ENCODE measurements at places on chromosomes 3 and 15.

DNA sequence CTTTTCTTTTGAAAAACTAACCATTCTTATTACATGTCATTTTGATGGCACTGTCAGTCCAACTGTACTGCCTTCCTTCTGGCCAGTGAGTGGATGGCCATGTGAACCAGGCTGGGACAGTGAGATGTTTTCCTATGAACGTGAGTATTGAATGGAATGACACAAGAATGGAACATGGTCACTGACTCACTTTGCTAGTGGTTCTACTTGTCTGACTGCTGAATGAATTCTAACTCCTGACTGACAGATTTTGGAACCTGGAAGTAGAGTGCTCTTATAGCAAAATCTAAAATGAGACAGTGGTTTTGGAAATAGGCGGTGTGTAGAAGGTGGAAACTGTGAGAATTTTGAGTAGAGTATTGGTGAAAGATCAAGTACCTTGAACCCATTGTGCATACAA, 606.9 kb upstream of the KCNMB2 start:
- DNase-seq, result no peak

DNA sequence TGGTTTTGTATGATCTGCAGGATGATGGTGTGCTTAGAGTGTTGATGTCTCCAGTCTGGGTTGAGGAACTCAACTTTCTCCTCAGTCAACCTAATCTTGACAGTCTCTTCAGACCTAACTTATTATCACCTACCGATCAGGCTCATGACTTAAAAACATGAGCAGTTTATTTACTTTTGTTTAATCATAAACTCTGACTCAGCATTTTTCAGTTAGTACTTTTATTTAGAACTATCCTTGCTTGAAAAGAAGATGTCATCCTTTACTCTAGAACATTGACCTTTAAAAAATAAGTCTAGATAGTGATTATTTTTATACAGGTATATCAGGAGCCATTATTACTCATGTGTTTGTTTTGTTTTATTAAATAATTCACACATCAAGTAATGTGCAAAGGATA, 414.8 kb downstream of the AGBL1 start:
- DNase-seq, result no peak

DNA sequence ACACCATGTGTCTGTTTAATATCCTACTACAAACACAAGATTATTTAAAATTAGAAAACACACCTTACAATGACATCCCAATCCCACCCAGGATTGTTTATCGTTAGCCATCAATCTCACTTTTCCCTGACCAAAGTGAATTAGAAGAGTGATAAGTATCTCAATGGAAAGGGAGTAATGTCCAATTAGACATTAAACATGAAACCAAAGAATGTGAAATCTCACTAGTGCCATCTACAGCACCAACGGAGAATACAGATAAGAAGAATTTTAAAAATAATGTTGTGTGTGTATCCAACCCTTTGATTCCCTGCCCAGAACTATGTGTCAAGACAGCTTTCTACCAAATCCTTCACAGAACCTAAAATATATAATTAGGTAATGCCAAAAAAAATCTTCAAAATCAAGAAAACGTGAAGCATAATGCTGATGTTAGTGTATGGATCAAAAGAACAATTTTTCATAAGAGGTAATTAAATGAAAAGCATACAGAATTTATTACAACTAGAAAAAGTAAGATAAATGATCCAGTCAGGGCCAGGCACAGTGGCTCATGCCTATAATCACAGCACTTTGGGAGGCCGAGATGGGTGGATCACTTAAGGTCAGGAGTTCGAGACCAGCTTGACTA, 64.2 kb downstream of the SCAPER start:
- DNase-seq, result peak; percentile 24

GRCh38 chr3:181696626-181697230, 15.0 kb upstream of the SOX2 start:
- no peak for DNase-seq

- no peak for DNase-seq
These were observed 29.1 kb upstream of the SRGAP3 start for GRCh38 chr3:9278498-9278897.

DNA sequence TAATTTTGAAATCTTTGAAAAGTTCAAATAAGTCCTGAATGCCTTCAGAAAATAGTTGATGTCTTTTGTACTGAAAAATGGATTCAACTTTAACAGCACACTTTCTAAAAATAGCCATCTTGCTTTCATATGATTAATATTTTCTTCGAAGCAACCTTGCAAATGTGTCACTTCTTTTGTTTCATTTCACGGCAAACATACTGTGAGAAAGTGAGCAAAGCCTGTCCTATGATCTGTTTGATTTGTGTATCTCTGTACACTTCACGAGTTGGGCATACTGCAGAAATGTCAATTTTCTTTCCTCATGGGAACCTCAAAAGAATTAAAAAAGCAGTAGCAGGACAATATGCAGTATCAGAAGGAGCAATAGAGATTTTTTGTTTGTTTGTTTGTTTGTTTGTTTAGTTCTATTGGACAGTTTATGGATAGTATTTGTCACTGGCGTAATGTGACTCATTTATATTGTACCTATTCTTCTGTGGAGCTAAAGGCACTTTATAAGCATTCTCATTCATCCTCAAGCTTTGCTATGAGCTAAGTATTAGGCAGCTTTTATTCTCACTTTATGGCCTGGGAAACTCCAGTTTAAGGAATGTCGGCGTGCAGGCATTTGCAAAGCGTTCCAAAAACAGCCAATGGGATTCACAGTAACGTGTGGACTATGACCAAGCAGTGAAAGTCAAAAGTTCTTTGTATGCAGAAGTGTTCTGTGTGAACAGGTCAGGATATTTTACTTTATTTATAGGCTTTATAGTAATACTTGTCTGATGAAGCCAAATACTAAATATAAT, 572.0 kb downstream of the NAALADL2 start:
- no peak for DNase-seq

GRCh38 chr15:63968700-63969099, 77.6 kb downstream of the DAPK2 start:
- DNase-seq, result no peak

DNA sequence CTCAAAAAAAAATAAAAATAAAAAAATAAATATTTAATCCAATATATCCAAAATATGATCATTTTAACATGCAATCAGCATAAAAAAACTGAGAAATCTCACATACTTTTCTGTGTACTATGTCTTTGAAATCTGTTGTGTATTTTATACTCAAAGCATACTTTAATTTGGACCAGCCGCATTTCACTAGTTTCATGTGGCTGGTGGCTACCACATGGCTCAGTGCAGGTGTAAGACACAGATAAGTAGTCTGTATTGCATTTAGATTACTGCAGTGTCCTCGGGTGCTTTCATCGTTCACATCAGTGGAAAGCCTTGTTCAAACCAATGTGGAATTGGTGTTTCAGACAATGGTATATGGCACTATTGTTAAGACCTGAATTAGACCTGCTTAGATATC, 11.0 kb downstream of the CRTC3 start:
- DNase-seq, result no peak

- DNase-seq, result no peak
These were observed 65.7 kb upstream of the CMTM7 start for GRCh38 chr3:32325927-32326326.

DNA sequence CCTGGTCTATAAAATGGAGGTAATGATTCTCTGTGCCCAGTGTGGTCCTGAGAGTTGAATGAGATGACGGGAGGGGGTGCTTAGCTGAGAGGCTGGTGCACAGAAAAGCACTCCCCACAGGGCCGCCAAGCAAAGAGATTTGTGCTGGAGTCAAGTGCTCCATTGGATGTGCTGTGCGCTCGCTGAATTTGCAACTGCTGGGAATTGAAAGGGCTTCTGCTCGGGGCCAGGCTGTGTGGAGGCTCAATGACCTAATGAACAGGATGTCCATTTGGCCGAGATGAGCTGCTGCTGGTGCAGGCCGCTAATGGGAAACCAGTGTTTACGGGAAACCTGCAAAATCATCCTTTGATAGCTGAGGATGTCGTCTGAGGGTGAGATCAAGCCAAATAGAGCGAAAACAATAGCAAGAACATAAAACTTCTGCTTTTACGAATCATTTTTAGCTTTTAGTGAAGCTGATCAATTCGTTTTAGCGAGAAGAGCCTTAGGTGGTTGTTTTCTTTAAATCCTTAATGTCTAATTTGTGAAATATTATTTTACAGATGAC, 211.7 kb downstream of the GABRG3 start:
- no peak for DNase-seq

GRCh38 chr3:62987721-62988120, 112.5 kb upstream of the CADPS start:
- no peak for DNase-seq

- DNase-seq, result no peak
These were observed 79.4 kb downstream of the COL6A5 start for GRCh38 chr3:130424837-130425236.

GRCh38 chr3:106819440-106819839, 557.8 kb upstream of the CCDC54 start:
- DNase-seq, result no peak

GRCh38 chr3:132241776-132242514, 75.3 kb upstream of the ACP3 start:
- no peak for DNase-seq

DNA sequence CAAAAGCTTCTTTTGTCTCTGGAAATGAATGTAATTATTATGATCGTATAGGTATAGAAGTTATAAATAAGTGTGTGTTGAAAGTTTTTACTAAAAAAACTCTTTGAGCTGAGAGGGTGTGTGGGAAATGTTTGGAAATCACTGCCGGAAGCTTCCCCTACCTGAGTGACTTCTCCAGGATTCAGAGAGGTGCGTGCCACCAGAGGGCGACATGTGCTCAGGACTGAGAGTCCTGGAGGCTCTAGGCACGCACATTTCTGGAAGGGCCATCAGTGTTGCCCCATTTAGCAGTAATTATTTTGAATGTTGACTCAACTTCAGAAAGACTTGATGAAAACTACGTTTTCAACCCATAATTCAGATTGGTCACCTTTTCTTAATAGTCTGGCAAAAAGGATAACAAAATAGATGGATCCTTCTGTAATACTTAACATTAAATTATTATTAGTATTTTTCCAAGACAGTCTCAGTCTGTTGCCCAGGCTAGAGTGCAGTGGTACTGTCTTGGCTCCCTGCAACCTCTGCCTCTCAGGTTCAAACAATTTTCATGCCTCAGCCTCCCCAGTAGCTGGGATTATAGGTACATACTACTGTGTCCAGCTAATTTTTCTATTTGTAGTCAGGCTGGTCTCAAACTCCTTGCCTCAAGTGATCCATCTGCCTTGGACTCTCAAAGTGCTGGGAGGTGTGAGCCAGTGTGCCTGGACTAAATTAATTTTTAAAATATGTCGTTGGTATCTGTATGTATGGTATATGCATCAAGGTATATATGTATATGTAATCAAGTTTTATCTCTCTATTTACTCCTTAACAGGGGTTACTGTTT, 34.5 kb downstream of the GPR171 start:
- DNase-seq, result peak; percentile 18

- no peak for DNase-seq
These were observed 1.3 kb downstream of the GREM1 start for GRCh38 chr15:32718821-32719716.

DNA sequence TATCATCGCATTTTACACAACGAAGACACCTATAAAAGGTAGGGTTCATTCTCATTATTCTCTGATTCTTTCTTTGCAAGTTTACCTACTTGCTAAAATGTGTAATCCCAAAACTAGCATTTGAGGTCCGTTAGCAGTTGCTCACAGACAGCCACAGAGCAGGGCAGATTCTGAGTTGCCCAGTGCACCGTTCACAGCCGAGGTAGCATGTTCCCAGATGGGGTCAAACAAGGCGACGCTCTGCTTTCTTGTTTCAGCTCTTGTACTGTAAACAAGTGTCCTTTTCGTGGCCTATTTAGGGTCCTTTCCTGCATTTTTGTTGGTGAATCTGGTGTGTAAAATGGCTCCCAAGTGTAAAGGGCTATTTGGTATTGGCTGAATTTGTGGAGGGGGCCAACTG, 3.1 kb downstream of the PPP1R2 start:
- DNase-seq, result no peak

- no peak for DNase-seq
These were observed 45.1 kb downstream of the TNIK start for GRCh38 chr3:171415070-171415469.

DNA sequence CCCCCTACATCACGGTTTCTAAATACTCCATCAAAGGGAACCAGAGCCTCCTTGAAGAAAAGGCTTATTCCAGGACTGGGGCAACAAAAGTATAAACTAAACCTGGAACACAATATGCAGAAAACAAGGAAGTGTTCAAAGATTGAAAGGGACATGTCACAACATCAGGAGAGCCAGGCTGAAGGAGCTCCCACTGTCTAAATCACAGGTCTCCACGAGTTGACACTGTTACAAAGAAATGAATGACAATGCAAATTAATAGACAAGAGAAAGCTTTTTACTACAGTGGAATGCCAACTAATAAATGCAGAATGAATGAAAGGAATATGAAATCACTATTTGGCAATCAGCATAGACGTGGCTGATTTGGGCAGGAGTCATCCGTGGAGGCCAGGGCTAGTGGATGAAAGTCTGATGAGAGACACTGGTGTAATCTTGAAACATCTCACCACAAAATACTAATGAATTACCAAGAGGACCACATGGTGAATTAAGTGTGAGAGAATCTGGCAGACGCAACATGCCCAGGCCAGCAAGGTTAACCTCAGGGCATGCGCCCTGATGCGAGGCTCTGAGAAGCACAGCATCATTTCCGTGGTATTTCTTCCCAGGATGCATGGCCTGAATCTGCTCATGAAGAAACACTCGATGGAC, 123.8 kb upstream of the TJP1 start:
- no peak for DNase-seq

DNA sequence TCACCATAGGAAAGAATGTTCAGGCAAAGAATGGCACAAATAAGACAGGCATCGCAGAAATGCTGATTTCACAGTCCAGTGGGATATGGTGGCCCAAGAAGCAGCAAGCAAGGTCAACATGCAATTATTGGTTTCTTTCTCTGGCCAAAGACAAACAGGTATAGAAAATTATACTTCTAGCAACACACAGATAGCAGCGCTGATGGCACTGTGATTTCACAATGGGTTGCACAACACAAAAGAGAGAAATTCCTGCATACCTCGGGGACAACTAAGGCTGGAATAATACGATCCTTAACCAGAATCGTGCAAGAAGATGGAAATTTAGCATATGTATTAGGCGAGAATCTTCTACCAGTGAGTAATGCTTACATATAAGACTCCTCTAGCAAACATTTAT, 76.3 kb upstream of the NR2F2 start:
- no peak for DNase-seq

GRCh38 chr3:29370476-29371420, 89.9 kb downstream of the RBMS3 start:
- no peak for DNase-seq

Data from AG04450 (cell line).